ENCODE measurements at places on chromosomes 5 and 9.

DNA sequence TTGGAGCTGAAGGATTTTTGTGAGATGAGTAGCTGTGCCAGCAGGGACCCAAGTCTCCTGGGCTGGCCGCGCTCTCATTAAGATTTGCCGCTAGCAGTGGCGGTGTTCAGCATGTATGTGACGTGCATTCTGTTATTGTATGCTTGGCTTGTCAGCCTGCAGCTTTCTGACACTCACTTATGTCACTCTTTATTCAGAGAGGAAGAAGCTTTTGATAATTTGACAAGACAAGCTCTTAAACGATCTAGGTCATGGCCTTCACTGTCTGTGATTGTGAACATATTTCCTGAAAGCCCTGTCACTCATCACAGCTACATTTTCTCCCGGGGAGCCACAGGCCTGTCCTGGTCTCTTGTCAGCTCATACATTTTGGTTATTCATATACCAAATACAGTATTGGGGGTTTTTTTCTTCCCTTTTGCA lies 98.2 kb upstream of the GRHPR start:
- peak; percentile 85 for DNase-seq

DNA sequence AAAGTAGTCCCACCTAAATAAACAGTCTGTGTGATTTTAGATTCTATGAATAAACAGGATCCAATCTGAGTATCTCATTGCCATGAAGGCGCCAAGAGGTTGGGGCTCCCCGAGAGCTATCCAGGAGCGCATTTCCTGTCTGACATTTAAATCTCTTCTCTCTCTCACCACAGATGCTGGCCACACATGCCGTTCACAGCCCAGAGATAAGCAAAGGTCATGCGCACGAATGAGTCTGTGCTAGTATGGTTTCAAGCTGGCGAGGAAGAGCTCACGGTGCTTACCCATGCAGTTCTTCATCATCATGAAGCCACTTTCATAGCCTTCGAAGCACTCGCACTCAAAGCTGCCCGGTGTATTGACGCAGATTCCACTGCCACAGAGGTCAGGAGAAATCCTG lies 199.4 kb downstream of the FBN2 start:
- no peak for DNase-seq

GRCh38 chr5:143898381-143898780 lies 86.4 kb downstream of the HMHB1 start:
- DNase-seq: no peak

DNA sequence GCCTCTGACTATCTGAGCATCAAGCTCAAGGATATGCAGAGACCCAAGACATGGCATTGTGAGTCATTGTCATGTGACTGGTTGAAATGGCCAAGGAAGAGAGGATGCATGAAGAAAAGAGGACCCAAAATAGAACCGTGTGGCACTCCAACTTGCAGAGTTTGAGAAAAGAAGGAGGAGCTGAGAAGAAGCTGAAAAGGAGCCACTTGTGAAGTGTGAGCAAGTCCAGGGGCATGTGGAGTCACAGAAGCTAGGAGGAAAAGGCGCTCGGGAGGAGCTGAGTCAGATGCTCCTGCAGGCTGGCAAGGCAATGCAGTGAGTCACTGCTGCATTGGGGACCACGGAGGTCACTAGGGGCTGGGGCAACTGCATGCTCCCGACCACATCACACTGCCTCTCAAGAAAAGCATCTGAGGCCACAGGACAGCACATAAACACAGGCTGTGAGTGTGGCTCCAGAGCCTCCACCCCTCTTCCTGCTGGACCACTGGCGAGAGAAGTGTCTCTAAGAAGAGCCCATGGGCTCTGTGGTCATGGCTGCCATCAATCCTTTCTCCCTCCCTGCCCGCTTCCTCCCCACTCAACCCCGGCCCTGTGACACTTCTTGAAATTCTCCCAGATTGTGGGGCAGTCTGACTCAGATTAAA lies 197.6 kb downstream of the DRD1 start:
- DNase-seq: no peak

GRCh38 chr5:72206994-72207393 lies 99.7 kb downstream of the MAP1B start:
- no peak for DNase-seq

DNA sequence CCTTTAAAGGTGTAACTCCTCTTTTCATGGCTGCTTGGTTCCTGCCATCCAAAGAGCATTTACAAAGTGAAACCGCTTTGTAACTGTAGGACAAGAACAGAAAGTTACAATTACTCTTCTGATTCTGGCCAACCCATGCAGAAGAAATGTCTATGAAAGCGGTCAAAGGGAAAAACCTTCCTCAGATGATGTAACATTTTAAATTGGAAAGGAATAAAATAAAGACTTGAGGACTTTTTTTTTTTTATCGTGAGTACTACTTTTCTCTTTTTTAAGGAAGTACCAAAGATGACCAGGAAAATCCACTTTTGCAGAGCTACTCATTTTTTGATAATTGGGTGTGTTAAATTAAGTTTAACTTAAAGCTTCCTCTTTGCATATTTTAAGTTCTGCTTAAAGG lies 13.0 kb upstream of the C9orf72 start:
- no peak for DNase-seq

GRCh38 chr9:13718539-13718938 lies 439.0 kb upstream of the MPDZ start:
- no peak for DNase-seq

GRCh38 chr9:115211413-115212124 lies 93.6 kb upstream of the TNC start:
- no peak for DNase-seq

DNA sequence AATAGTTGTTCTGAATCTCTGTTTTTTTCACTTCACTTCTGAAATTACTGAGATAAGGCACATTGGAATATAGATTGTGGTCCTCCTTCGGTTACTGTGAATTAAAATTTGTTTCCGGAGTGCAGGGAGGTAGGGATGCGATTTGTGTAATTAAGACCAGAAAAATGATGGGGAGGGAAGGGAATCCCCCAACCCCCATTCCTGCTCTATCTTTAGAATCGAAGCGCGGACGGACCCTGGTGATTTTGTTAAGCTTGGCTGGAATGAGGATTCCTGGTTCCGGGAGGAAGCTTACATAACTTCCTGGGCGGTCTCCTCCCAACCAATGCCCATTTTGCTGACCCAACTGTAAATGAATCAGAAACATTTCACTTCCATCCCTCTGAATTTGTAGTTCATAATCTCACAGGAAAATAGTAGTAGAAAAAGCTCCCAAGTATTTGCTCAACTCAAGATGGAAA lies 220.1 kb upstream of the MSX2 start:
- DNase-seq: no peak

DNA sequence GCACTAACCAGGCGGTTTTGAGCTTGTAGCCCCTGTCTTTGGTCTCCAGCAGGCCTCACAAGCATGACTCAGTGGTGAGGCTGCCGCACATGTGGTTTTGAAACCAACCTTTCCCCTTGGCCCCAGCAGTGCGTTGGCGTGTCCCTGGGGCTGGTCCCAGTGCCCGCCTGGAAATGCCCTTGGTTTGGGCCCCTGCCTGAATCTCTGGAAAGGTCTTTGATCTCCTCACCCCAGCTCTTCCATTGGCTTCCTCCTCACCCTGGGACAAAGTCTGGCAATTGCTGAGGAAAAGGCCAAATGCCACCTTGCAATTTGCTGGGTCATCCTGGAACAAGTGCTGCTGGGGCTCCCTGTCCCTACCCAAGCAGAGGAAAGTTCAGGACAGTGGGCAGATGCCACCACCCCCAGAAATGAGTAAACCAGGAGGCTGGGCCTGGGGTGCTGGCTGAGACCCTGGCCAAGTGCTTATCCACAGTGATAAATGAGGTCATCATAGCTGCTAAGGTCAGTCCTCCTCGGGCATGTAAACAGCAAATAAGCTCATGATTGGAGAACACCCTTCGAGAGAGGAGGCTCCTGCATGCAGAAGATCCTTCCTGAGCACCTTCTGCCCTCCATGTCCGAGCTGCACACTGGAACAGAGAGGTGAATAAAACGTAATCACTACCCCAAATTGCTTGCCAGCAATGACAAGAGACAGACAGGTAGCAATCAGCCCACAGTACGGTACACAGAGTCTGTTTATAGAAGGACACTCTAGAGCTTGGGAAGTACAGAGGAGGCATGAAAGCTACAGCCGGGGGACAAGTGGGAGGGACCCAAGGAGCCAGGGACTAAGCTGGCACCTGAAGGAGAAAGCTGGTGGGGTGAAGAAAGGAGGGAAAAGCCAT lies 98.9 kb upstream of the CPEB4 start:
- DNase-seq: no peak

DNA sequence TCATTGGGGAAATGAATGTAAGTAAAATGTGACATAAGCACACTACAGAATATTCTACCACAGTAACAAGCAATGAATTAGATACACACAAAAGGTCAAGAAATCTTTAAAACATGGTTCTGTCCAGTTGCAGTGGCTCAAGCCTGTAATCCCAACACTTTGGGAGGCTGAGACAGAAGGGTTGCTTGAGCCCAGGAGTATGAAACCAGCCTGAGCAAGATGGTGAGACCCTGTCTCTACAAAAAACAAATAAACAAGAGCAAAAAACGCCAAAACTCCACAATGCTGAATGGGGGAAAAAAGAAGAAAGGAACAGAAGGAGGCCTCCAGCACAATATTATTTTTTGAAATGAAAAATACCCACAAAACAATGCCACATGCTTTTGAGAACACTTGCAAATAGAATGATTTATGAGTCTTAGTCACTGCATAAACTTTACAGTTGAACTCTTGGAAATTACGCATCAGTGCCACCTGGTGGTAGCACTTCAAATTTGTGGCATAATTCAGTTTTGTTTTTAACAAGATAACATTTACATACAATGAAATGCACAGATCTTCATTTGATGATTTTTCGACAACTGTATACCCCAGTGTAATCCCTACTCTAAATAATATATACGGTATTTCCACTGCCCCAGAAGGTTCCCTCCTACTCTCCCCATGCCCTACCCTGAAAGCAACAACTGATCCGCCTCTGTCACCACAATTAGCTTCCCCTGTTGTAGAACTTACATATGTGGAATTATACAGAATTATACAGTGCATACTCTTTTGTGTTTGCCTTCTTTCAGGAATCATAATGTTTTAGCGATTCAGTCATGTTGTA lies 14.4 kb upstream of the SPINK4 start:
- DNase-seq: peak; percentile 52

- DNase-seq: no peak
These were observed 158.5 kb upstream of the RGS7BP start for GRCh38 chr5:64347309-64347708.

- no peak for DNase-seq
These were observed 365.9 kb downstream of the NFIB start for GRCh38 chr9:13948037-13948436.

DNA sequence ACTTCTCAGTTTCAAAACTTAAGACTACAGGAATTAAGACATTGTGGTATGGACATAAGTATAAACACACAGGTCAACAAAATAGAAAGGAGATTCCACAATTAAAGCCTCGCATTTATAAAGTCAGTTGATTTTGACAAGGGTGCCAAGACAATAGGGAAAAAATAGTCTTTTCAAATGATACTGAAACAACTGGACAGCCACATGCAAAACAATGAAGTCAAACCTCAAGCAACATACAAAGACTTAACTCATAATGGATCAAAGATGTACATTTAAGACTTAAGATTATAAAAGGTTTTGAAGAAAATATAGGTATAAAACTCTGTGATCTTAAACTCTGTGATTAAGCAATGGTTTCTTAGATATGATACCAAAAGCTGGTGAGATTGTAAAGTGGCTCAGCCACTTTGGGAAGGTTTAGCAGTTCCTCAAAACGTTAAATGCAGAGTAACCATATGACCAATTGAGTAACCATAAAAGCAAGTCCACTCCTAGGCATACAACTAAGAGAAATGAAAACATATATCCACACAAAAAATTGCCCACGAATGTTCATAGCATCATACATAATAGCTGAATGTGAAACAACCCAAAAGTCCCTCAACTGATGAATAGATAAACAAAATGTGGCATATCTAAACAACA lies 22.0 kb downstream of the HINT1 start:
- no peak for DNase-seq

GRCh38 chr9:114112778-114113584 lies 13.9 kb upstream of the KIF12 start:
- no peak for DNase-seq

- peak; percentile 57 for DNase-seq
These were observed 744 bp upstream of the PPP2CA start for GRCh38 chr5:134226441-134227192.

DNA sequence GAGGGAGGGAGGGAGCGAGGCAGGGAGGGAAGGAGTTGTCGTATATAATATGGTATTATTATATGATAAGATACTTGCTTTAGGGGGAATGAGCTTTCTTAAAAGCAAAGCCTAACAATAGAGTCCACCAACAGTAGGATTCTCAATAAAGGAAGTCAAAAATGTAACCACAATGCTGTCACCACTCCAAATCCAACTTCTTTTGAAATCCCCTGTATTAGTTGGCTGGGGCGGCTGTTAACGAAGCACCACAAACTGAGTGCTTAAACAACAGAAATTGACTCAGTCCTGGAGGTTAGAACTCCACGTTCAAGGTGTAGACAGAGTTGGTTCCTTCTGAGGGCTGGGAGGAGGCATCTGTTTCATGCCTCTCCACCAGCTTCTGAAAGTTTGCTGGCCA lies 23.1 kb downstream of the GAS1 start:
- DNase-seq: no peak

DNA sequence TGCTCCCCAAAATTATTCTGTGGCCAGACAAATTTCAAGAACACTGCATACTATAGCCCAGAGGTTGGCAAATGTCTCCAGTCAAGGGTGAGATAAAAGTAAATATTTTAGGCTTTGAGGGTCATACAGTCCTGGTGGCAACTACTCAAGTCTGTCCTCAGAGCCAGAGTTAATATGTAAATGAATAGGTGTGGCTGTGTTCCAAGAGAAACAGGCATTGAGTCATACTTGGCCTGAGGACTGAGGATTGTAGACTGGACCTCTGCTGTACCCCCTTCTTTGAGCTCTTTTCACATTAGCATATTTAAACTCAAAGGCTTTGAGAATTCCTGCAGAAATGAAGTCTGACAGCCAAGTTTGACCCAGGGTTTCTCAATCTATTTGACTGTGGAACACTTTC lies 129.2 kb upstream of the PTCH1 start:
- no peak for DNase-seq

- peak; percentile 77 for DNase-seq
These were observed 3.9 kb downstream of the EXOC3 start for GRCh38 chr5:446883-447263.

DNA sequence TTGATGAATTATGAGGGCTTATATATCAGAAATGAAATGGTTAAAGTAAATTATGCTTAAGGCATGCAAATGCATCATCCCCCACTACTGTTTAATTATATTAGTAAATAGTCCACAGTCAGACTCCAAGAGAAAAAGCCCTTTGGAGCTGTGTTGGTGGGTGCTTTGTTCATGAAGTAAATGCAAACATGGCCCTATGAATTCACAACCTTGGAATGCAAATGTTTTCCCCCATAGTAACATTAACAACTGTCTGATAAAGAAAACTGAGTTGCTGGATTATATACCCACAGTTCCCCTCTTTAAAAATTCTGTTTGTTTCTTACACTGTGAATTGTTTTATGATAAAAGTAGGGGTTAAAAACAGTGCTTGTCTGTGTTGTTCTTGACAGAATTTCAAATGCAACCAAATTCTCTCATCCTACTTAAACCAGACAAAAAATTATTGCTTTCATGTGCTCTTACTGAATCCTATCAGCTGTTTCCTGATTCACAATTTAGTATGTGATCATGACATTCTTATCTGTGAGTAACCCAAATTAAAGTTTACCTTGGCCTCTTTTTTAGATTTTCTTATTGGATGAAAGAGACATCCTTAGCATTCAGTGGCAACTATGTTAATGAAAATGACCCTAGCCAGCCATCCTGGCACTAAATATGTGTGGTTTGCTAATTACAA lies 48.5 kb upstream of the SNCAIP start:
- no peak for DNase-seq

- DNase-seq: no peak
These were observed 560.8 kb downstream of the BNC2 start for GRCh38 chr9:16309469-16310271.

All from NCI-H510A treated with DMSO at 0.1 percent for 48 hours (cell line).